Activated naive CD4-positive, alpha-beta T cell treated with anti-CD3 and anti-CD28 coated beads, Interleukin-2, amount 10 ng/mL, durations not matched to agents 7 days and 5 days (primary cell): ENCODE measurements at places on chromosomes 7 and 10.
A peak's percentile ranks its signal among the peaks of the same experiment; 100 is the strongest.

- DNase-seq: no peak
Measured at GRCh38 chr10:1379601-1380000, 323.4 kb downstream of the WDR37 start.

DNA sequence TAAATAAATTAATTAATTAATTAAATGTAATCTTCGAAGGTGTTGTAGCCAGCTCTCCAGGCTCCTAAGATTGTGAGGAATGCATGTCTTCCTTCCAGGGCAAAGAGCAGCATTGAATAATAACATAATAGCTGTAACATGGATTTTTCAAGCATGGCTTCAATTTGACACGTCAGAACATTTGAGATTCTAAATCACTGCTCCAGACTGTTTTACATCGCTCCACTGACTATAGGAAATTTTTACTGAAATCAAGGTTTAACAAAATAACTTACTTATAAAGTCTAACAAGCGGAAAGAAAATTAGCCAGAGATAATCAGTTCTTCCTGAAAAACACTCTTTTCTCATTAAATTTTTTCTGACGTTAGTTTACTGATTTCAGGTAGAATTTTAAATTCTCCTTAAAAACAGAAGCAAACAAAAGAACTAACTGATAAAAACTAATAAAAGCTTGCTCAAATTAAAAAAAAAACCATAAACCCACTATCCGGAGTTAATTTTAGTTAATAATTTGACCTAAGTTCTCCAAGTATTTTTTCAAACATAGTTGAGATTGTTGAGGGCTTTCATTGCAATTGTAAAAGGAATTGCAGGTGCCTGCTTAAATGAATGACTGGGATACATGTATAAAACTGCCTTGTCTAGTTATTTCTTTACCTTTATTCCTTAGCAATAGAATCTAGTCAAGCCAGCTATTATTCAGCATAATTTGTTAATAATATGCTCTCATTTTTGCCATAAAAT lies 51.2 kb upstream of the SGCE start:
- no peak for DNase-seq

DNA sequence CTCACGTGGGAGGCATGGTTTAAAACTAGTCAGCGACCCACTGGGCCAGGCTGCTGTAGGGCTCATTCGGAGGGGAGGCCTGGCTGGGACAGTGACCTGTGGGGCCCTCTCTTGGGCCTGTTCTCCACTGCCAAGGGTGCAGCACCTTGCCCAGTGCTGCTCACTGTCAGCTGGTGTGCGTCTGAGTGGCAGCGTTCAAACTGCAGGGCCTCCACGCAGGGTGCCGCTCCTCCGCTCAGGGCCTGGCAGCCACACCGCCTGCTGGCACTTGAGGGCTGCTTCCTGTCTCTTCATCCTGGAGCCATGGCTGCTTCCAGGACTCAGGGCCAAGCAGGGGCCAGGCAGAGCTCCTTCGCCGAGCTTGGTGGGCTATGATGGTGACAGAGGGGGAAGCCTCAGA lies 18.3 kb downstream of the ADAMTS14 start:
- no peak for DNase-seq

GRCh38 chr7:15688911-15689310 lies 2.4 kb upstream of the MEOX2 start:
- no peak for DNase-seq

DNA sequence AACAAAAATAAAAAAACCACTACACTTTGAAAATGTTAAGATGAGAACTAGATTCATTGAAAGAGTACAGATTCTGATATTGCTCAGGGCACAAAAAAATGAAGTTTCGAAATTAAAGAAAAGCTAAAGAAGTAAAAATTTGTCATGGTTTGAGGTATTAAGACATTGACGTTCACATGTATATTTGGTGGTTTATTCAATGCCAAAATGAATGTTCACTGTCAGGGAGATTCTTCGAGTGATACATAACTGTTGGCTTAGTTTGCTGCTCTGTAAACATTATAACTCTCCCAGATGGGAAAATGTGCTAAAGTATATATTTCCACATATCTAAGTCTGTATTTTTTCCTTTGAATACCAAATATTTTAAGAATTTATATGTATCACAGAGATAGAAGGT lies 345.0 kb downstream of the SEMA3D start:
- DNase-seq: no peak

- DNase-seq: no peak
Measured at GRCh38 chr7:31020652-31021051, 31.5 kb upstream of the ADCYAP1R1 start.

DNA sequence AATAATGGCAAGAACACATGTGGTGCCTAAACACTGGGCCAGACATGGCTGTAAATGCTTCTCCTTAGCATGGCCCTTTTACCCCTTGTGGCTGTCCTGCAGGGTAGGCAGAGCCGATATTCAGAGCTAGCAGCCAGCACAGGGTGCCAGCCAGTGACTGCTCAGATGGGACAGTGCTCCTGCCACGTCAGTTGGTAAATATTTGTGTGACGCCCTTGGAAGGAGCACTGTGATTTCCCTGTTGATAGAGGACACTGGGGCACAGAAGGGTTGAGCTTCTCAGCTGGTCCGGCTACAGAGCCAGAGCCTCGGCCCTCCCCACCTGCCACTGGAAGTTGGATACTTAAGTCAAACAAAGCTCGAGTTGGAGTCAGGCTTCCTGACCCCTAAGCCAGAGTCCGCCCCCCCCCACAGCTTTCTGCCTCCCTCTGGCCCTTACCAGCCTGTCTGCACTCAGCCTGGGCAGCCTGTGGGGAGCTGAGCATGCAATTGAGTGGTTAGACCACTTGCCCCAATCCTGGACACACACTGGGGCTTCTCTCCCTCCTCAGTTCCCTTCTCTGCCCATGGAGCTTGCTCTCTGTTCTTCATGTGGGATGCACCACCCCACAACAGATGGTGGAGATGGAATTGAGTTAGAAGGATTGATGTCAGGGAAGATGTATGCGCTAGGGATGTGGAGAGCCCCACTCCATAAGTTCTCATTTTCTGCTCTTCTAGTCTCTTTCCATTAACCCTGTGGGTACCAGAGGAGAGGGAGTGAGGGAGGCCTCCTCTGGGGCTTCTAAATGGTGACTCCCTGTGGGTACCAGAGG lies 350.8 kb downstream of the PLXNA4 start:
- no peak for DNase-seq

DNA sequence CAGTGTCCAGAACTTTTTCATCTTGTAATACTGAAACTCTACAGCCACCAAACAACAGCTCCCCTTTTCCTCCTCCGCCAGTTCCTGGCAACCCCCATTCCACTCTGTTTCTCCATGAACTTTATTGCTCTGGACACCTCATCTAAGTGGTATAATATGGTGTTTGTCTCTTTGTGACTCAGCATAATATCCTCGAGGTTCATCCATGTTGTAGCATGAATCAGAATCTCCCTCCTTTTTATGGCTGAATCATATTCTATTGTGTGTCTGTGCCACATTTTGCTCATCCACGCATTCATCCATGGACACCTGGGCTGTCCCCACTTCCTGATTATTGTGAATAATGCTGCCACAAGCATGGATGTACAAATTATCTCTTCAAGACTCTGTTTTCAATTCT lies 124.4 kb upstream of the FGFR2 start:
- no peak for DNase-seq

GRCh38 chr10:34351161-34351560 lies 463.9 kb downstream of the PARD3 start:
- no peak for DNase-seq

DNA sequence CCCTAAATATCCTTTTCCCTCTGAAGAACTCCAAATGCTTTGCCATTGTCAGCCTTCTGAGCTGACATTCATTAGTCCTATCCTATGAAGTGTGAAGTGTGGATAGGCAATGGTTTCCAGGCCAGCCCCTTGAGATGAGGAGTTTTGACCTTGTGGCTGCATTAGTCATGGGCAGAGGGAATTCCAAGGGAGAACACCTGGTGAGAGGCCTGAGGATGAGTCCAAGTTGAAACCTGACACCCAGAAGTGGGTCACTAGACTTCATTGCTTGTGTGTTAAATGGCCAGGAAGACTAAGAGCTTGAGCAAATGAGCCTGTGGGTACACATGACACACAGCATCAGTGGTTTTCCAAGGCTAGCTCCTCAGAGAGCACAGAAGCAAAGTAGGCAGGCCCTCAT lies 260.8 kb downstream of the SKAP2 start:
- DNase-seq: no peak

- no peak for DNase-seq
Measured at GRCh38 chr10:63798599-63799498, 277.6 kb downstream of the REEP3 start.

- DNase-seq: no peak
Measured at GRCh38 chr7:140458916-140459315, 20.4 kb downstream of the MKRN1 start.

DNA sequence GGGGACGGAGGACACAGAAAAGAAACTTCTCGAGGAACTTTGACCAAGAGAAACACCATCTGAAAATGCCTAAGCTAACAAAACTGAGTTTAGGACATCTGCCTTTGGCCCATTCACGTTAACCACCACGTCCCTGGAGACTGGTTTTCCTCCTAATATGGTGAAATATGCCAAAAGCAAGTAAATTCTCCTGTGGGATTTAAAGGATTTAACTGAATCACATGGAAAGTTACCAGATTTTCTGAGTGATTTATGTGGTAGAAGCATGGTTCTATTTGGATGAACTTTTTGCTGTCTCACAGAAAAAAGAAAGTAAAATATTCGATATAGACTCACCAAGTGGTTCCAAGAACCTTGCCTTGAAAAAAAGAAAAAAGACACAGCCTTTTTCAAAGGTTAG lies 30.4 kb upstream of the BMPER start:
- no peak for DNase-seq

GRCh38 chr10:24963521-24964041 lies 11.2 kb upstream of the PRTFDC1 start:
- no peak for DNase-seq

DNA sequence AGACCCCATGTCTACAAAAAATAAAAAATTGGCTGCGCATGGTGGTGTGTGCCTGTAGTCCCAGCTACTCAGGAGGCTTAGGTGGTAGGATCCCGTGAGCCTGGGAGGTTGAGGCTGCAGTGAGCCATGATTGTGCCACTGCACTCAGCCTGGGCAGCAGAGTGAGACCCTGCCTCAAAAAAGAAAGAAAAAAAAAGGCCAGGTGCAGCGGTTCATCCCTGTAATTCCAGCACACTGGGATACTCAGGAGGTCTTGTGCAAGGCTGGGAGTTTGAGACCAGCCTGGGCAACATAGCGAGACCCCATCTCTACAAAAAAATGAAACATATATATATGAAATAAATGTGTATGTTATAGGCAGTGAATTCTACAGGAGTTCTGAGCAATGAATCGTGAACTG lies 44.5 kb upstream of the UBE2H start:
- DNase-seq: no peak

GRCh38 chr7:54964136-54964535 lies 54.7 kb upstream of the EGFR start:
- DNase-seq: no peak

- DNase-seq: no peak
Measured at GRCh38 chr7:114648117-114648516, 233.5 kb downstream of the FOXP2 start.

GRCh38 chr7:75687246-75688088 lies 51.3 kb downstream of the HIP1 start:
- DNase-seq: no peak

DNA sequence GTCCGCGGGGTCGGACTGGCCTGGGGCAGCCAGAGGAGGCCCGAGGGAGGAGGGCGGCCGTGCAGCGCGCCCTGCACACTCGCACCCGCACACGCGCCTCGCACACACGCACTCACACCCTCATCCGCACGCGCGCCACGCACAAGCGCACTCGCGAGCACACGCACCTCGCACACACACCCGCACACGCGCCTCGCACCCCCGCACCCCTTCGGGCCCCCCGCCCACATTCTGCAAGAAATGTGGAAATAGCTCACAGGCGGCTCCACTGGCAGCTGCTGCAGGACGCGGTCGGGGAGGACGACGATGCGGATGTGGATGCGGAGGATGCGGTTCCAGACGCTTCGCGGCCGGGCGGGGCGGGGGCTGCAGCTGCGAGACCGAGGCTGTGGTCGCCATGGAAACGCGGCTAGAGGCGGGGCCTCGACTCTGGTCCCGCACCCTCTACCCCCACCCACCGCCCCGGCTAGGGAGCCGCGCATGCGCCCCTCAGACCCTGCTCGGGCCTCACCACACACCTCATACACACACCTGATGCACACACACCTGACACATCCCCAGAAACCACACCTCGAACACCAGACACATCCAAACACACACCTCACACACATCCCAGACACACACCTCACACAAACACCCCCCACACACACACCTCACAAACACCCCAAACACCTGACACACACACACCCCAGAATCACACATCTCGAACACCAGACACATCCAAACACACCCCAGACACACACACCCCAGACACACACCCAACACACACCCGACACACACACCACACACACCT lies at the start of gene CALY:
TSS of gene CALY (minus strand) at position 320 of the 793 bp plus-strand sequence. CDS start 7,907 bp downstream, outside the sequence.
- DNase-seq: peak; percentile 91

GRCh38 chr7:44163591-44163990 lies 22.5 kb upstream of the MYL7 start:
- no peak for DNase-seq

DNA sequence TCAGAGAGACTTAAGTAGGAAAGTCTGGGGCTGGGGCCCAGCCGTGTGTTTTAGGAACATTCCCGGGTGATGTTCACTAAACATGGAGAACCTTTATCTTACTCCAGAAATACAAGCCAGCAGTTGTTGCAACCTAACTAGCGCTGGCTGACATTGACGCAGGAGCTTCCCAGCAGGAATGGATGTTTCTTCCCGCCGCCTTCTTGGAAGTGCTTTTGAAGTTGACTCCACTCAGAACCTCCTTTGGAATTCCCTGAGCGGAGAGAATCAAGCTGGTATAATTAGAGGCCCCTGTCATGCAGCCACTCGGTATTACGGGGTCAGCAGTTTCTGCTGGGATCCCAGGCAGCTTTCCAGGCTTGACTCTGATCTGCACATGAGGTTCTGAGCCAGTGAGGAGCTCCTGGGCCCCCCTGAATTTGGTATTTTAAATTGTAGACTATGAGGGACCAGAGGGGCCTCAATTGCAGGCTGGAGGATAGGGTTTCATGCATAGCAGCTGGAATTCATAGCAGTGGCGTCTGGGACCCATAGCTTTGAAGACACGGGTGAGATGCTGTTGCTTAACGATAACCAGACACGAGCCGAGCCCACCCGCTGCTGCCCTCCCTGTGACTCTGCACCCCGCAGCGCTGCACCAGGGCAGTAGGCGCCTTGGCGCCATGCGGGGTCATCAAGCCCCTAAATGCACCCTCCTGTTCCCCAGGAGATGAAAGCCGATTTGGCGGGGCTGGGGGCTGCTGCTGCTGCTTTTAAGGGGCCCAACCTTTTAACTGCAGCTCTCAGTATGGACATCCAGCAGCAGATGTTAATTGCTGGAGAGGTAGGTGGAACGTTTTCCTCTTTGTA lies 61.8 kb downstream of the EEPD1 start:
- no peak for DNase-seq

DNA sequence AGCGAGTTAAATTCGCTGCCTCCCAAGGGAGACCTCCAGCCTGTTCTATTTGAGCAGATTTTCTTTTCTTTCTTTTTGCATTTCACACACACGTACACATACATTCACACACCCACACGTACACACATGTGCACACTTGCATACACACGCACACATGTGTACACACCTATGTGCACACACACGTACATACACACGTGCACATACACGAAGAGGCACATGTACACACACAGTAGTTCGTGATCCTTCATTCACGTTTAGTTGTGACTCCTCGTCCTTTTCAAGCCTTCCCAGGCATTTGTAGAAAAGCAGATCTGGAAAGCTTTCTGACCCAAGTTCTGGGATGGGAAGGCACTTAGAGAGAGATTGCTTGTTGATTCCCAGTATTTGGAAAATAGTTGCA lies 290.8 kb upstream of the COBL start:
- no peak for DNase-seq
